ENCODE measurements at places on chromosomes 2 and 18. TPM values are rescaled to one million over a fixed set of nuclear protein-coding genes. Genes with fewer than 3 reads are reported as not detected.

The LOXL3 gene
- 1.9 TPM for total RNA-seq

The TOGARAM2 gene
- 0.94 TPM for total RNA-seq

The MRO gene
- 1.8 TPM for total RNA-seq

The ABCG8 gene
- total RNA-seq: not detected

The UGT1A8 gene
- not detected for total RNA-seq

The KYNU gene
- 0.66 TPM for total RNA-seq

The SIX3 gene
- 0.23 TPM for total RNA-seq

The ADGRF3 gene
- total RNA-seq: 0.61 TPM

The LRPPRC gene
- total RNA-seq: 39.2 TPM

The HAAO gene
- total RNA-seq: 10.9 TPM

The KCNF1 gene
- total RNA-seq: 0.08 TPM

The CLEC4F gene
- 0.19 TPM for total RNA-seq

The DNAJB2 gene
- 66.7 TPM for total RNA-seq

The FAM161A gene
- 2.6 TPM for total RNA-seq

The EDAR gene
- total RNA-seq: 0.34 TPM

The LYPD6 gene
- 1.9 TPM for total RNA-seq

The KCNIP3 gene
- 7.5 TPM for total RNA-seq

The UGT1A7 gene
- not detected for total RNA-seq

The ECEL1 gene
- total RNA-seq: 0.72 TPM

The SLC14A1 gene
- 1.8 TPM for total RNA-seq
